ENCODE measurements at places on chromosomes 13 and 19. TPM values are rescaled to one million over a fixed set of nuclear protein-coding genes. Genes with fewer than 3 reads are reported as not detected.

GRCh38 chr19:1407528-1408299 lies at the start of gene DAZAP1:
DAZAP1 (plus strand) TSS chr19:1407586; CDS start chr19:1407774, 188 bp downstream.
- peak; percentile 93 for DNase-seq
- peaks cover 43% of the 10 kb centered on the region for H3K4me1 ChIP-seq
- H3K27me3 ChIP-seq = no peaks in the 10 kb centered on the region
- peak within 1 kb of the TSS; percentile 98 for H3K27ac ChIP-seq
- peak within 1 kb of the TSS; percentile 93 for H3K4me3 ChIP-seq

- DNase-seq = no peak
- no peak overlapping the region for H3K27ac ChIP-seq
- no peak overlapping the region for H3K4me3 ChIP-seq
Observed at GRCh38 chr13:20344836-20345490, 112.8 kb upstream of the GJB6 start.

The VAV1 gene
- 13.9 TPM for total RNA-seq

The KPNA3 gene
- 21.0 TPM for total RNA-seq

DNA sequence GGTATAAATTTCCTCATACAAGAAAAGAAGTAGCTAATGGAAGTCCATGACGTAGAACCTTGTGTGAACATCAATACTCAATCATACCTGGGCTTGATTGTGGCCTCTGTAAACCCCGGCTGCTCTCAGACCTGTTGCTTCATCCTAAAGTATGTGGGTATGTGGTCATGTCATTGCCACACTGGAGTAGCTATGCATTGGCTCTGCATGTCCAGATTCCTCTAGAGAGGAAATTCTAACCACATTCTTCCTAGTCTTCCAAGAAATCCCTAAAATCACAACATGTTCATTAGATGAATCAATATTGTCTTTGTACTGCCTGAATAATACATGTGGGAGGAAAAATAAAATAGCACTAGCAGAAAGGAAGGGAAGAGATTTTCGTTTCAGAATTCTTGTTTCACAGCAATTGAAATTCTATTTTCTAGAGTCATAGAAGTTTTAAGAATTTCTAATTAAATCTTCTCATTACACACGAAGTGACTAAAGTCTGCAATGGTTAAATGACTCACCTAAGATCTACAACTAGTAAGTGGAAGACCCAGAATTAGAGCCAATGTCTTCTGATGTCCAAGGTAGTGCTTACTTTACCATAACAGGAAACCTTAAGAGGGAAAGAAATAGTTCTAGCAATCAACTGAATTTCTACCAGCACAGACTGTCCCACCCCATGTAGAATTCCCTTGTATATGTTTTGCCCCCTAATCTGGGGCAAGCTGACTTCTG lies 28.0 kb downstream of the RXFP2 start:
- DNase-seq = no peak
- H3K4me3 ChIP-seq = no peak overlapping the region
- H3K27me3 ChIP-seq = no peaks in the 10 kb centered on the region

GRCh38 chr19:38685666-38686529 lies 38.4 kb downstream of the ACTN4 start:
- no peak for DNase-seq
- H3K4me3 ChIP-seq = no peak overlapping the region
- no peaks in the 10 kb centered on the region for H3K27me3 ChIP-seq
- peaks cover 91% of the 10 kb centered on the region for H3K4me1 ChIP-seq
- H3K36me3 ChIP-seq = no peaks in the 10 kb centered on the region
- peak overlapping the region; percentile 96 for H3K27ac ChIP-seq

DNA sequence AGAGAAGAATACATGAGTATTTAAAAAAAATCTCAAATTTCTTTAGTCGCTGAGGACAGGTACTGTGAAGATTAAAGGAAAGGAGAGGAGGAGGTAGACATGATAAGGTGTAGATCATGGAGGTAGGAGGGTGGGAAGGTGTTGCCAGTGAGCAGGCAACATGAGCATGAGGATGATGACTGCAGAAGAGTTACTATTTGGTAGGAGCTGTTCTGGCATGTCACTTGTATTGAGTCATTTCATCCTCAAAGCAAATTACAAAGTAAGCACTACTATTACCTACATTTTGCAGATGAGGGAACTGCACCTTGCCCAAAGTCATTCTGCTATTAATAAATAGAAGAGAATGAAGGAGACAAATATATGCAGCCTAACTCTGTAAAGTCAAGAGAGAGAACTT lies 435.8 kb upstream of the KLF12 start:
- DNase-seq = no peak
- H3K27ac ChIP-seq = no peak overlapping the region
- H3K27me3 ChIP-seq = no peaks in the 10 kb centered on the region
- no peaks in the 10 kb centered on the region for H3K4me1 ChIP-seq
- H3K36me3 ChIP-seq = no peaks in the 10 kb centered on the region

GRCh38 chr19:37334179-37335071 lies 36.5 kb upstream of the ZNF527 start:
- DNase-seq = peak; percentile 71
- H3K27me3 ChIP-seq = no peaks in the 10 kb centered on the region

- peaks cover 3% of the 10 kb centered on the region for H3K27me3 ChIP-seq
- no peak overlapping the region for H3K27ac ChIP-seq
- no peaks in the 10 kb centered on the region for H3K36me3 ChIP-seq
- peaks cover 11% of the 10 kb centered on the region for H3K4me1 ChIP-seq
Observed at GRCh38 chr19:4232614-4233281, 3.4 kb downstream of the EBI3 start.

The CEBPA gene
- total RNA-seq = 91.0 TPM

DNA sequence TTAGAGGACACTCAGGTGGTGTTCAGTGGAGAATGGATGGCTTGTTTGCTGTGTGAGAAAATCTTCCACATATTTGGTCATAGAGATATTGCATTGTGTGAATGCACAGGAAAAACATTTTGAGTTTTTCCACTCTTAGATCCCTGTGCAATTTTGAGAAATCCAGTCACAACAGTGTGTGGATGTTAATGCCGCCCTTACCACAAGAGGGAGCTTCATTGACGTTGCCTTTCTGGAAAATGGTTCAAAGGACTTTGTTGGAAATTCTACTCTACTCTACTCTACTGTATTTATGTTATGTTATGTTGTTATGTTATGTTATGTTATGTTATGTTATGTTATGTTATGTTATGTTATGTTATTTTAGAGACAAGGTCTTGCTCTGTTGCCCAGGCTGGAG lies 13.4 kb downstream of the ZNF20 start:
- no peaks in the 10 kb centered on the region for H3K4me1 ChIP-seq
- H3K27ac ChIP-seq = no peak overlapping the region
- DNase-seq = no peak

The MZF1 gene
- 45.3 TPM for total RNA-seq

DNA sequence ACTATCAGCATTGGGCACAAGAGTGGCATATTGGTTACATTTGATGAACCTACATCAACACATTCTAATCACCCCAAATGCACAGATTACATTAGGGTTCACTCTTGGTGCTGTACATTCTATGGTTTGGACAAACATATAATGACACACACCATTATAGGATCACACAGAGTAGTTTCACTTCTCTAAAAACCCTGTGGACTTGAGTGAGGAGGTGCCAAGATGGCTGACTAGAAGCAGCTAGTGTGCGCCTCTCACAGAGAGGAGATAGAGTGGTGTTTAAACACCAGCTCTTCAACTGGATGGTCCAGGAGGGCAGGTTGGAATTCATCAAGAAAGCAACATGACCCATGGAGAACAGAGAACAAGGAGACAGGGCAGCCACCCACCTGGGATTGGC lies 265.6 kb downstream of the TDRD3 start:
- no peaks in the 10 kb centered on the region for H3K4me1 ChIP-seq
- no peak overlapping the region for H3K27ac ChIP-seq
- no peaks in the 10 kb centered on the region for H3K27me3 ChIP-seq
- no peak overlapping the region for H3K4me3 ChIP-seq

- H3K27me3 ChIP-seq = no peaks in the 10 kb centered on the region
- no peak for DNase-seq
- H3K4me1 ChIP-seq = peaks cover 25% of the 10 kb centered on the region
- H3K4me3 ChIP-seq = no peak overlapping the region
- H3K36me3 ChIP-seq = peaks cover 8% of the 10 kb centered on the region
- H3K27ac ChIP-seq = no peak overlapping the region
Observed at GRCh38 chr19:18915639-18916038, 3.5 kb downstream of the COPE start.

The PIP5K1C gene
- total RNA-seq = 64.1 TPM

- peaks cover 9% of the 10 kb centered on the region for H3K4me1 ChIP-seq
- peak overlapping the region; percentile 85 for H3K27ac ChIP-seq
- H3K27me3 ChIP-seq = no peaks in the 10 kb centered on the region
- DNase-seq = peak; percentile 91
- peak overlapping the region; percentile 84 for H3K4me3 ChIP-seq
Observed at GRCh38 chr19:36604656-36605100, 435 bp upstream of the ZNF382 start.

DNA sequence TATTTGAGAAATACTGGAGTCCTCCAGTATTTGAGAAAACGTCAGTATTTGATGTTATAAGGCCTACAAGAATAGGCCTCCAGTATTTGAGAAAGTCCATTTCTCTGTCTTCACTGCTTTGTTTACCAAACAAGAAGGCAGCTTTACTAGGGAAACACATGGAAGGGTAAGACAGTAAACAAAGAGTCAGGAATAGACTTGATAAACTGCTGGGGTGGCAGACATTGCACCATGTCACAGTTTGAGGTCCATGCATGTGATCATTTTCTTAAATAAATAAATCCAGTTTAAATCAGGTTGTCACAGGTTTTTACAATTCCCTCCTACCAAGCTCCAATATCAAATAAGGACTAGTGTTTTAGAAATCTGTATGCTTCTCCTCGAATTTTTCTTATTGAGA lies 1431.0 kb upstream of the SPRY2 start:
- H3K4me3 ChIP-seq = no peak overlapping the region
- H3K27me3 ChIP-seq = no peaks in the 10 kb centered on the region
- no peak overlapping the region for H3K27ac ChIP-seq
- DNase-seq = no peak

Data from upper lobe of left lung (tissue), 6 donors.